T-helper 2 cell (primary cell): ENCODE measurements at places on chromosomes 12 and 14.

DNA sequence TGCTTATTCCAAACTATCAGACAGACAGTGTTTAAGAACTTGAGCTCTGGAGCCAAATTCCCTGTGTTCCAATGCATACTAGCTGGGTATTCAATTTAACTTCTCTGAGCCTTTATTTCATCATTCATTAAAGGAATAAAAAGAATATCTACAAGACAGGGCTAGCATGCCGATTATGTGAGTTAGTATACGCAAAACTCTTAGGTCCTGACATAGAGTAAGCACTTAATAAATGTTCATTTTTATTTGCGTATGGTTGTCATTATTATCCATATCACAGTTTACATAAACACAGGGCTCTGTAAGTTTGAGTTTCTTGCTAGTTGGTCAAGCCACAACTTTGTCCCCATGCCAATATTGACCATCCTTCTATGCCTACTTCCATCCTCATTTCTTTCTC lies 161.5 kb downstream of the NUAK1 start:
- no peak for DNase-seq

- no peak for DNase-seq
These were observed 34.6 kb downstream of the GIT2 start for GRCh38 chr12:109961612-109962011.

- DNase-seq, result no peak
These were observed 7.8 kb downstream of the P2RX4 start for GRCh38 chr12:121217761-121218160.

DNA sequence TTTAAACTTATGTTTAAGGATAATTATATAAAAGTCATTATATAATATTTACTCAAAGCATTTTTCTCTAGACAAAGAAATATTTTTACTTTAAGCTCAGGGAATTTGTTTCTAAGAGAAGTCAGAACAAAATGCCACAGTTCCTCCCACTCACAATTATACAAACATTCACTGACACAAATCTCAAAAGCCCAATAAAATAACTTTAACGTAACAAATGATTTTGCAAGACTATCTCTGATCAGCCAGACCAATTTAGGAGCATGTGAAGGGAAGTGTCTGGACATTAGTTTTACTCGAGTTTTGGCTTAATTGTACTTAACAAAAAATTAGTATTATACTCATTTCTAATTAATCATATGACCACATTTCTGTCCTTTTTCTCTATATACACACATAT lies 41.2 kb downstream of the COCH start:
- DNase-seq, result no peak

- no peak for DNase-seq
These were observed 13.1 kb downstream of the GPR68 start for GRCh38 chr14:91231446-91231845.

DNA sequence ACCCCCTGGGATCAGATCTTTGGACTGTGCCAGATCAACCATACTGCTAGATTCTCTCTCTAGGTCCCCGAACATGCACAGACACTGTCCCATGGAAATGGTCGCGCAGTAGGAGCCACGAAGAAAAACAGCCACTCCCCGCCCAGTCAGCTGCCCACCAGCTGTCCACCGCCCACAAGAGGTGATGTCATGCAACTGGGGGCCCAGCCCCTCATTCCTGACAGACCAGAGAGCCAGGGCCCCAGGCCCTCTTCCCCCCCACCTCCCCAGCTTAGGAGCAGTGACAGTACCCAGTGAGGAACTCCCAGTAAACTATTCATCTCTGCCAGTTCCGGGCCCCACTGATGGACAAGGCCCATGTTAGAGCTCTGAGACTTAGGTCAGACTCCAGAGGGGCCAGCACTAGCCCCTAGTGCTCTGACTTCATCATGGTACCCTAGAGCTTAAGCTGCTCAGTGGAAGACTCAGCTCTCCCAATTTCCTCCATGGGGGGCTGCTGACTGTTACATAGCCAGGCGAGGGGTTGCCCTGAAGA lies 3.7 kb upstream of the TAMALIN start:
- DNase-seq, result no peak

DNA sequence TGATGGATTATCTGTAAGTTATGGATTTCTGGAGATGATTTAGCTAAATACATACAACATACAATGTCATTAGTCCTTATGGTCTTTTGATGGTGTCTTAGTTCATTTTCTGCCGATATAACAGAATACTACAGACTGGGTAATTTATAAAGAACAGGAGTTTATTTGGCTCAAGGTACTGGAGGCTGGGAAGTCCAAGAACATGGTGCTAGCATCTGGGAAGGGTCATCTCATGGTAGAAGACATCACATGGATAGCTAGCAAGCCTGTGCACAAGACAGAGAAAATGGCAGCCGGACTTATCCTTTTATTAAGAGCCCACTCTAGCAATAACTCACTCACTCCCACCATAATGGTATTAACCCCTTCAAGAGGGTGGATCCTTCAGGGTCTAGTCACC lies 24.2 kb downstream of the KLHL28 start:
- DNase-seq, result no peak

DNA sequence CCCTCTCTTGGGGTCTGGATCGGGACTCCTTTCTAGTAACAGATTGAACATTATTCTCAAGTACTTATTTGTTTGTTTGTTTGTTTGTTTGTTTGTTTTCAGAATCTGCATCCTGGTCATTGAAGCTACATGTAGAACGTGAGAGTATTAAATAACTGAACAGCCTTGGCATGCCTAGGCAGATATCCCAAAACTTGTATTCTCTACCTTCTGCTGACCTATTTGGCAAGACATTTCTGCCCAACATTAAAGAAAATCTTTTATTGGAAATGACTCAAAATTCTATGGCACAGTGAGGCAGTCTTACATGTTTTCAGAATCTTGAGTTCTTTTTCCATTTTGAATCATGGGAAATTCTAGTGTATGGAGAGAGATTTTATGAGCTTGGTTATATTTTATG lies 165.1 kb upstream of the CNOT2 start:
- DNase-seq, result no peak

DNA sequence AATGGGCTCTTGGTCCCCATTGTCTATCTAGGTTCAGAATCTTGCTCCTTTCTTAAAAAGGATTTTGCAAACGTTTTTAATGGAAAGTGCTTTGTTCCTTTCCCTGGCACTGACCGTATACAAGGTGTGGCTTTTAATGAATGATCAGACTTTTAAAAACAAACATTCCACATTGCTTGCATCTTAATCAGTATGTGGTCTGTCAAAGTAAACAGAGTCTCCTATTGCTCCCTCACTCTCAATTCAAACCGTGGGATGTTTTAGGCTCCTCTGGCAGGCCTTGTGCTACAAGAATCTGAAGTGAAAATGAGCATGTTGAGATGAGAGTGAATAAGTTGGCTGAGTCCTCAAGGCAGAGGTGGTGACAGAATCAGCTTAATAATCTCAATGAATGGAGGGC lies 107.0 kb downstream of the VRK1 start:
- DNase-seq, result no peak

- no peak for DNase-seq
These were observed 440.9 kb upstream of the SEL1L start for GRCh38 chr14:81974543-81974942.

GRCh38 chr12:51118706-51119105 lies 35.3 kb upstream of the CSRNP2 start:
- no peak for DNase-seq

DNA sequence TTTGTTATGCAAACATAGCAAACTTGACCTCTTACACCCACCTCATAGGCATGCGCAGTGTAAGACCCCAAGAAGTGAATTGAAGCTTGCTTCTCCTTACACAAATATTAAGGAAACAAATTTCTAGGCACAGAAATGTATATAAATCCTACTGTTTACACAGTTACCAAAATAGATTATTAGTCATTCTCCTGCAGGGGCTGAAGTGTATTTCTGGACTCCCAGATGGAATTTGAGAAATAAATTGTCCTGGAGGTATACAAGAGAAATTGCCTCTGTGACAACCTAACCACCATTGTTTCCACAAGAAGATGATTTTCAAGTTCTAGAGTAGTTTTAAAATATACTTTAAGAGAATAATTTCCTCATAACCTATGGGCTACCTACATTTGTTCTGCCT lies 656.0 kb upstream of the MDGA2 start:
- no peak for DNase-seq

DNA sequence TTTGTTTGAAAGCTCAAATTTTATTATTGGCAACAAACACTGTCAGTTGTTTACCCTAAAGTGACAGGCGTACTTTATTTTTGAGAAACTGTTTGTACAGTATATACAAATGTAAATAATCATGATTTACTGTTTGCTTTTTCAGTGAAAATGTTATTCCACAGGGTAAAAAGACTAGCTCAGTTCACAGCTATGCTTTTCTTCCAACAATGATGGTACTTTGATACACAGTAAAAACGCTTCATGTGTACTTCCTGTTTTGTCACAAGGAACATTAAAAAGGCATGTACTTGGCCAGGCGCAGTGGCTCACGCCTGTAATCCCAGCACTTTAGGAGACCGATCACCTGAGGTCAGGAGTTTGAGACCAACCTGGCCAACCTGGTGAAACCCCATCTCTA lies 53.7 kb downstream of the MON2 start:
- DNase-seq, result no peak

GRCh38 chr14:39383026-39383660 lies 49.1 kb downstream of the FBXO33 start:
- DNase-seq, result peak; percentile 90

GRCh38 chr14:23034498-23035302 lies at the start of gene PSMB5:
PSMB5 (minus strand) TSS chr14:23034900; CDS start chr14:23034881, 19 bp downstream.
- DNase-seq, result peak; percentile 58

DNA sequence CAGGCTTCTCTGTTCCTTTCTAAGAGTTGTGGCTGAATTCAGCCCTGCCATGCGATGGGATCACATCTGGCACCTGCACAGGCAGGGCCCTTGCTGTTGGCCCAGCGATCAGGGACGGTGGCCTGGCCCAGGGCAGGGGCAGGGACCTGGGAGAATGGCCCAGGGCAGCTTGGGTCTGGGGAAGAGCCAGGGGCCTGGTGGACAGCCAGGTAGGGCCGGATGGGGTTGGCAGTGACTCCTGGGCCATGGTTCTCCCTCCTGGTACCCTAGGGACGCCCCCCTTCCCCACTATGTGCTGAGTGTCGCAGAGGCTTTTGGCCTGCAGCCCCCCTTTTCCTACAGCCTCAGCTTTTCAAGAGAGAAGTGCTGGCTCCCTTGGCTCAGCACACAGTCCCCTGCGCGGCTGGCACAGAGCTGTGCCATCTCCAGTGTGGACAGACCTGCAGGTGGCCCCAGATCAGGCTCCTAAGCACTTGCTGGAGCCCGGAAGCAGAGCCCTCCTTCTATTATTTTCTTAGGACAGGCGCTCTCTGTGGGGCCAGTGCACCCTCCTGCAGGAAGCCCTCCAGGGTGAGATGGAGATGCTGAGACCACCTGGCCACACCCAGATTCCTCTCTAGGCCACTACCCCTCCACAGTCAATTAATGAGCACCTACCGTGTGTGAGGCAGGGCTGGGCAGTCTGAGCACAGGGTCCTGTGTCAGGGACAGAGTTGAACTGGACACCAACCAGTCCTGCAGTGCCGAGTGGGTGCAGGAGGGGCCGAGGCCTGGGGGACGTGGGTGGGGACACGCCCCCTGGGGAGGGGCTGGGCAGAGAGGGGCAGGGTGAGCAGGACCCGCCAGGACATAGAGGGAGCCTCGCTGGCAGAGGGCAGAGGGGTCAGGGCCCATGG lies 267.6 kb downstream of the ADGRD1 start:
- no peak for DNase-seq

GRCh38 chr14:73146111-73146510 lies 9.8 kb downstream of the PSEN1 start:
- no peak for DNase-seq

GRCh38 chr12:121806009-121806545 lies 2.3 kb downstream of the SETD1B start:
- no peak for DNase-seq

GRCh38 chr12:128611736-128612135 lies 212.0 kb downstream of the SLC15A4 start:
- no peak for DNase-seq

- DNase-seq, result no peak
These were observed 2.6 kb upstream of the ANKLE2 start for GRCh38 chr12:132764231-132764630.

DNA sequence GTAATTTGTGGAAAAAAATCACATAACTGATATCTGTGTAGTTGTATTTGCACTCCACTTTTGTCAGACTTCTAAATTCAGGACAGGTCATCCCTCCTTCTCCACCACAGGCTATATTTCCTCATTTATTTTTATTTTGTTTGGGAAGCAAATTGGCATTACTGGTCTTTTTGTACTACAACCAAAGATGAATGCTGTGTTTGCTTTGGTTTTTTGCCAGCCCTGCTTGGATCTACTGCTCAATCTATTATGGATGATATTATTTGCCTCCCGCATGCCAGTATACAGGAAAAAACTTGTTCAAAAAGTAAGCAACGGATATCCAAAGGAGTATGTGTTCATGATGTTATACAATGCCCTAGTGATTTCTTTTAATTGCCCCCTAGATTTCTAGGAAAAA lies 948.8 kb downstream of the TRHDE start:
- no peak for DNase-seq

DNA sequence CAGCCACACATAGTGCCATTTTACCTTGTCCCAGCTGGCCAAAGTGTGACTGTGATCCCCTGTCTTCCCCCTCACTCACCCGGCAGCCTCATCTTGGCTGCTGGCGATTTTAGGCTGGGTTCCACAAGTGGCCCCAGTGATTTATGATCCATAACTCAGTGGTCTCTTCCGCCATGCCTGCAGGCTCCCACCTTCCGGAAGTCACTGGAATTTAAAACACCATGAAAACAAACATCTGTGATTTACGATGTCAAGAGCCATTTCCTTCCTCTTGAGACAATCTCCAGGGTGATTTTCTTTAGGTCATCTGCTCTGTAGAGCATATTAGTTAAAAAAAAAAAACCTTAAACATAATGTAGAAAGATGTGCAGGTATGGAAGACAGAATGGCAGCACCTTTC lies 282.3 kb downstream of the CACNA1C start:
- DNase-seq, result no peak

DNA sequence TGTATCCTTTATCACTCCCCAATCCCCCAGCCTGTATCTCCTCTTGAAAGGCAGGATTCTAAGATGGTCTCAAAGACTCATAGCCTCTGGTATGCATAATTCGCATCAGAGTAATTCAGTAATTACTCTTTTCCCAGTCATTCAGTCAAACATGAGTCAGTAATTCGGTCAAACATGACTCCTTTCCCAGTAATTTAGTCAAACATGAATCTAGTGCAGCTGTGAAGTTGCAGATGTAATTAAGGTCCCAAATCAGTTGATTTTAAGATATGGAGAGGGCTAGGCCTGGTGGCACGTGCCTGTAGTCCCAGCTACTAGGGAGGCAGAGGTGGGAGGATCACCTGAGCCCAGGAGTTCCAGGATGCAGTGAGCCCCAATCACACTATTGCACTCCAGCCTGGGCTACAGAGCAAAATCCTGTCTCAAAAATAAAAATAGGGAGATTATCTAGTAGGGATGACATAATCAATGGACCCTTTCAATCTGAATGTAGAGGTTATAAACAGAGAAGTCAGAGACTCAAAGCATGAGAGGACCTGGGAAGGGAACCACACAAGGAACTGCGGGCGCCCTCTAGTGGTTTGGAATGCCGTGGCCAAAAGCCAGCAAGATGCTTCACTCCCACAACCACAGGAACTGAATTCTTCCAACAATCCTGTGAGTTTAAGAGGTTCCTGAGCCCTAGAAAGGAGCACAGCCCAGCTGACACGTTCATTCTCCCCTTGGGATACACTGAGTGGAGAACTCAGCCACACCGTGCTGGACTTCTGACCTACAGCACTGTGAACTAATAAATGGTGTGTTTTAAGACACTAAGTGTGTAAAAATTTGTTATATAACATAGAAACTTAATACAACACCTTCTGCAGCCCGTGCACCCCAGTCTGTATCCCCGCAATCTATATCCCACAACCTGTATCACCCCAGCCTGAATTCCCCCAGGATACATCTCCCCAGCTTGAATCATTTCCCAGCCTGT lies 14.3 kb upstream of the ARMH4 start:
- DNase-seq, result peak; percentile 53
